ENCODE measurements at places on chromosomes 16 and 17. TPM values are rescaled to one million over a fixed set of nuclear protein-coding genes. Genes with fewer than 3 reads are reported as not detected.

DNA sequence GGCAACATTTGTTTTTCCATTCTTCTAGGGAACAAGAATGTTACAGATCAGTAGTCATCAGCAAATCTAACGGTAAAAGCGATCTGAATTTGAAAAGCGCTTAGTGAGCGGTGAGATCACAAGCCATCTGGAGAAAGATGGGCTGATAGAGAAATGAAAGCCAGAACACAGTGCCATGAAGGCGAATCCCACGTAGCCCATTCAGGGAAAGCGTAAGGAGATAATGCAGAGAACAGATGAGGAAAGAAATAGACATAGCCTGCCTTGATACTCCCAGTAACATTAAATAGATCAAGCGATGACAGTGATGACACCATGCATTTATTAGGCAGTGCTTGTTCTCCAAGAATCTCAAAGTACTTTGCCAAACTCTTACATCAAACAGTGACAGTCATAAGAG is 183.1 kb upstream of the PSMD7 start:
- H3K36me3 ChIP-seq: no peaks in the 10 kb centered on the region
- DNase-seq: no peak
- no peaks in the 10 kb centered on the region for H3K27me3 ChIP-seq

DNA sequence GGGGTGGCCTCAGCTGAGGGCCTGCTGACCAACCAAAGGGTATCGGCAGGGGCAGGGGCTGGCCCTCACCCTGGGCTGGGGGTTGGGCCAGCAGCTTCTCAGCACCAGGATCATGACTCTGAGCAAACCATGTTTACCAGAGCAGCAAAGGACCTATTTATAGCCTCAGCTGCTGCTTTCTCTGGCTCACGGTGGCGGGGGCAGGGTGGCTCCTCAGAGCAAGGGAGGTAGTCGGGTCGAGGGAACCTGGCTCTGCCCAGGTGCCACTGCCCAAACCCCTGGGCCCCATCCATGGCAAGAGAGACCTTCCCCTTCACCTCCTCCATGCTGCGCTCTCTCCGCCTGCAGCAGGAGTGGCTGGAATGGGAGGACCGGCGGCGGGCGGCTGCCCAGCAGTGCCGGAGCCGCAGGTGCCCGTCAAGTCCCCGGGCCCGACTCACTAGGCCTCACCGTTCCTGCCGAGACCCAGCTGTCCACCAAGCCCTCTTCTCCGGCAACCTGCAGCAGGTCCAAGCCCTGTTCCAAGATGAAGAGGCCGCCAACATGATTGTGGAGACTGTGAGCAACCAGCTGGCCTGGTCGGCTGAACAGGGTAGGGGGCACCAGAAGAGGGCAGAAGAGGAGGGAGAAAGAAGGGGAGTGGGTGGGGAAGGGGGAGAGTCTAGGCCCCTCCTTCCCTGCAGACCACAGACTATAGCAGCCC is at the start of gene ASB16:
Gene ASB16, plus strand, starts transcription at position 206 of the 703 bp plus-strand sequence. Its CDS starts 86 bp downstream, at position 292.
- DNase-seq: no peak
- peaks cover 3% of the 10 kb centered on the region for H3K4me1 ChIP-seq
- H3K36me3 ChIP-seq: no peaks in the 10 kb centered on the region
- H3K4me3 ChIP-seq: no peak within 1 kb of the TSS

- H3K4me1 ChIP-seq: no peaks in the 10 kb centered on the region
- no peaks in the 10 kb centered on the region for H3K27me3 ChIP-seq
- no peaks in the 10 kb centered on the region for H3K36me3 ChIP-seq
- no peak overlapping the region for H3K27ac ChIP-seq
- H3K4me3 ChIP-seq: no peak overlapping the region
Measured at GRCh38 chr16:59552164-59552563, 818.0 kb upstream of the GOT2 start.

DNA sequence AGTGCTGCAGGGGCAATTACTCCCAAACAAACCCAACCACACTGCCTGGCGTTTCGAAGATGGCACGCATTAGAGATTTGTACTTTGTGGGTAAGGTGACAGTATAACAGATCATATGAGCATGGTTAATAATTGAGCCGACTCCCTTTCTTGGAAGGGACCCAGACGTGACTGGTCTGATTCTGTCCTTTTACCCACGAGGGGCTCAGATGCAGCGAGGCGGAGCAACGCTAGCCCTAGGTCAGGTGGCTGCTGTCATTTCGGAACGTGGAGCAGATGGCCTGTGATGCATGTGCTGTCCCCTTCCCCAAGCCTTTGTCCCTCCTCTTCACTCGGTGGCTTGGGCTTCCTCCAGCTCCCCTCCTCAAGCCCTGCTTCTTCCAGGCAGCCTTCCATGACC is 84.2 kb downstream of the SNX29 start:
- H3K27ac ChIP-seq: no peak overlapping the region
- H3K36me3 ChIP-seq: no peaks in the 10 kb centered on the region
- H3K27me3 ChIP-seq: no peaks in the 10 kb centered on the region
- DNase-seq: no peak

DNA sequence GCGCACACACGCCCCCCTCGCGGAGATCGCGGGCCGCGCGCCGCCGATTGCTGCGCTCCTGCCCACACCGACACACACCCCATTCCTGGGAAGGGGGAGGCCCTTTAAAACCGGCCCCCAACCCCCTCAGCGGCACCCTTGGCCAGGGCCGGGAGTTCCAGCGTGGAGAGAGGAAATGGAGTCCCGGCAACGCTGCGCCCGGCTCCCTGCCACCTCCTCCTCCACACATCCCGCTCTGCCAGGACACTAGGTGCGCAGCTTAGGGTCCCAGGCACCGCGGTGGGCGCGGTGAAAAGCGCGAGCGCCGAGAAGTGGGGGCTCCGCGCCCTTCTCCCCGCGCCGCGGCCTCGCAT is 397 bp downstream of the CDC42EP4 start:
- peak overlapping the region; percentile 100 for H3K27ac ChIP-seq
- H3K27me3 ChIP-seq: no peaks in the 10 kb centered on the region
- H3K4me3 ChIP-seq: peak overlapping the region; percentile 99

DNA sequence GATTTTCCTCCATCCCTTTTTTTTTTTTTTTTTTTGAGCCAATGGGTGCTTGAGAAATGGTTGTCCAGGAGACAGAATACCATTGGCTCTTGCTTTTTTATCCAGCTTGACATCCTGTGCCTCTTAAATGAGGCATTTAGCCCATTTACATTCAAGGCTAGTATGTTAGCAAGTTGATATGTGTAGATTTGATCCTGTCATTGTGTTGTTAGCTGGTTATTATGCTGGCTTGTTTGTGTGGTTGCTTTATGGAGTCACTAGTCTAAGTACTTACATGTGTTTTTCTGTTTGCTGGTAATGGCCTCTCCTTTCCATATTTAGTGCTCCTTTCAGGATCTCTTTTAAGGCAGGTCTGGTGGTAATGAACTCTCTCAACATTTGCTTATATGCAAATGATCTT is 14.1 kb upstream of the SLFN11 start:
- no peak overlapping the region for H3K27ac ChIP-seq
- no peak for DNase-seq
- H3K4me1 ChIP-seq: no peaks in the 10 kb centered on the region
- H3K27me3 ChIP-seq: no peaks in the 10 kb centered on the region
- no peaks in the 10 kb centered on the region for H3K36me3 ChIP-seq

DNA sequence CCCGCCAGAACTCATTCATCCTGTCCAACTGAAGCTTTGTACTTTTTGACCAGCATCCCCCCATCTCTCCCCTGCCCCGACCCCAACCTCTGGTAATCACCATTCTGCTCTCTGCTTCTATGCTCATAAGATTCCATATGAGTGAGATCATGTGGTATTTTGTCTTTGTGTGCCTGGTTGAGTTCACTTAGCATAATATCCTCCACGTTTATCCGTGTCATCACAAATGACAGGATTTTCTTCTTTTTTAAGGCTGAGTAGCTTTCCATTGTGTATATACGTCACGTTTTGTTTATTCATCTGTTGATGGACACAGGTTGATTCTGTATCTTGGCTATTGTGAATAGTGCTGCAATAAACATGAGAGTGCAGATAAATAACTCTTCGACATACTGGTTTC is 278.9 kb downstream of the SNX29 start:
- H3K27ac ChIP-seq: no peak overlapping the region
- H3K4me3 ChIP-seq: no peak overlapping the region
- H3K4me1 ChIP-seq: peaks cover 5% of the 10 kb centered on the region
- H3K36me3 ChIP-seq: no peaks in the 10 kb centered on the region

- H3K4me1 ChIP-seq: peaks cover 43% of the 10 kb centered on the region
- no peaks in the 10 kb centered on the region for H3K36me3 ChIP-seq
- H3K27ac ChIP-seq: peak overlapping the region; percentile 84
- no peak for DNase-seq
- peaks cover 14% of the 10 kb centered on the region for H3K27me3 ChIP-seq
- no peak overlapping the region for H3K4me3 ChIP-seq
Measured at GRCh38 chr17:76532072-76532651, 5.3 kb downstream of the CYGB start.

- H3K27me3 ChIP-seq: no peaks in the 10 kb centered on the region
- H3K4me3 ChIP-seq: no peak overlapping the region
- no peaks in the 10 kb centered on the region for H3K36me3 ChIP-seq
- no peak overlapping the region for H3K27ac ChIP-seq
- DNase-seq: no peak
Measured at GRCh38 chr16:5446623-5447240, 349.1 kb upstream of the EEF2KMT start.

- no peaks in the 10 kb centered on the region for H3K36me3 ChIP-seq
- no peak overlapping the region for H3K4me3 ChIP-seq
Measured at GRCh38 chr16:48958681-48959080, 323.0 kb downstream of the CBLN1 start.

GRCh38 chr16:61763013-61763412 is 273.2 kb downstream of the CDH8 start:
- H3K27ac ChIP-seq: no peak overlapping the region
- DNase-seq: no peak
- no peak overlapping the region for H3K4me3 ChIP-seq

DNA sequence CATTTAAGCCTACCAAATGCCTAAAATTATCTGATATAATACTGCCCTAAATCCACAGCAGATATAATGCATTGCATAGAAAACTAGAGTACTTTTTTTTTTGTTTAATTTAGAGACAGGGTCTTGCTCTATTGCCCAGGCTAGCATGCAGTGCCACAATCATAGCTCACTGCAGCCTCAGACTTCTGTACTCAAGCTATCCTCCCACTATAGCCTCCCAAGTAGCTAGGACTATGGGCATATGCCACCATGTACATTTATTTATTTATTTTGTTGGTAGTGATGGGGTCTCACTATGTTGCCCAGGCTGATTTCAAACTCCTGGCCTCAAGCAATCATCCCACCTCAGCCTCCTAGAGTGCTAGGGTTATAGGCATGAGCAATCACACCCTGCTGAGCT is 20.0 kb downstream of the BRCA1 start:
- no peaks in the 10 kb centered on the region for H3K27me3 ChIP-seq
- no peaks in the 10 kb centered on the region for H3K36me3 ChIP-seq
- no peak overlapping the region for H3K4me3 ChIP-seq
- DNase-seq: no peak
- no peaks in the 10 kb centered on the region for H3K4me1 ChIP-seq
- H3K27ac ChIP-seq: no peak overlapping the region

DNA sequence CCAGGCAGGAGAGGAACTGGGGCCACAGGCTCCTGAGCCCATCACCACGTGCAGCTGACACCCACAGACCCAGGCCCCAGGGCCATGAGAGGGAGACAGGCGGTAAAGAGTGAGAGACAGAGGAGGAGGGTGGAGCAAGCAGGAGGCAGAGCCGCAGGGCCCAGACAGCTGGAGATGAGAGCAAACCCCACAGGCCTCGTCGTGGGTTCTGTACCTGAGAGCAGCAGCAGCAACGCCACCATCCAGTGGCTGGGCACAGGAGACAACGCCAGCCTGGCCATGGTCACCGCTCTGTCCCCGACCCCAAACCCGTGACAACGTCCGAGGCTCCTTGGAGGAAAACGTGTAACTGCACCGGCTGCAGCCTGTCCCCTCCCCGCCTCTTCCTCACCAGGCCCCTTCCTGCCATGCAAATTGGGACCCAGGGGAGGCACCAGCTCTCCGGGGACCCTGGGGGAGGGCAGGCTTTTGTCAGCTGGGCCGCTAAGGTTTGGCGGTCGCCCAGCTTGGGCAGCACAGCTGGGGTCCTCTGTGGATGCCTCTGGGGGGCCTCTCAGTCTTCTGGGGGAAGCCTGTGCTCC is at the start of gene CD79B:
Gene CD79B, minus strand, starts transcription at position 351 of the 581 bp plus-strand sequence. Its CDS starts 70 bp downstream, at position 281.
- peak within 1 kb of the TSS; percentile 53 for H3K27ac ChIP-seq
- H3K4me1 ChIP-seq: peaks cover 5% of the 10 kb centered on the region
- peak; percentile 60 for DNase-seq
- no peaks in the 10 kb centered on the region for H3K27me3 ChIP-seq

DNA sequence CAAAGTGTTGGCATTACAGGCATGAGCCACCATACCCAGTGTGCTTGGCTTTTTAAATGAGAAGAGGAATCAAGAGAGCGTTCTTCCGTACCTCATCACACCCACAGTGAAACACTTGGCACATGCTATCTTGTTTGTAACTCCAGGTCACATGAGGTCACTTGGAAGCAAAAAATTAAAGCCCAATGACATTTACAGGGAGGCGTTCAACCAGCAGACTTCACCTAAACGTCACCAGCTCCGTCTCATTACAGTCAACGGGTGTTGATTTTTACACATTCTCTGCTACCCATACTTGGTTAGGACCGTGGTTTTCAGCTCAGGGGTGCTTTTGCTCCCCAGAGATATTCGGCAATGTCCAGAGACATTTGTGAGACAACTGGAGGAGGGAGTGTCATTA is 127.0 kb downstream of the XYLT1 start:
- no peak for DNase-seq
- no peaks in the 10 kb centered on the region for H3K27me3 ChIP-seq
- H3K27ac ChIP-seq: peak overlapping the region; percentile 87
- no peak overlapping the region for H3K4me3 ChIP-seq
- H3K36me3 ChIP-seq: no peaks in the 10 kb centered on the region

Gene TBCD
- total RNA-seq: 38.6 TPM

Gene CCL1
- total RNA-seq: not detected

Gene KRTAP4-5
- not detected for total RNA-seq
